Activated CD4-positive, alpha-beta memory T cell treated with anti-CD3 and anti-CD28 coated beads, Interleukin-2, amount 10 ng/mL, durations not matched to agents 7 days and 5 days (primary cell): ENCODE measurements at places on chromosomes 11 and 22. TPM values are rescaled to one million over a fixed set of nuclear protein-coding genes. Genes with fewer than 3 reads are reported as not detected.
A peak's percentile ranks its signal among the peaks of the same experiment; 100 is the strongest.

Gene VSIG10L2
- total RNA-seq, result not detected

Gene LRRC74B
- not detected for total RNA-seq

Gene FAT3
- not detected for total RNA-seq

Gene CCDC15
- 9.2 TPM for total RNA-seq

Gene RIMBP3C
- 0.33 TPM for total RNA-seq

Gene EHF
- not detected for total RNA-seq

Gene UPK3A
- not detected for total RNA-seq

Gene PANX3
- total RNA-seq, result not detected

Gene IGF2
- 0.70 TPM for total RNA-seq

Gene ST14
- total RNA-seq, result not detected

Gene NF2
- total RNA-seq, result 58.2 TPM

Gene FBLN1
- total RNA-seq, result not detected

Gene MOGAT2
- total RNA-seq, result not detected

Gene SYT7
- not detected for total RNA-seq

Gene OR8D2
- not detected for total RNA-seq

DNA sequence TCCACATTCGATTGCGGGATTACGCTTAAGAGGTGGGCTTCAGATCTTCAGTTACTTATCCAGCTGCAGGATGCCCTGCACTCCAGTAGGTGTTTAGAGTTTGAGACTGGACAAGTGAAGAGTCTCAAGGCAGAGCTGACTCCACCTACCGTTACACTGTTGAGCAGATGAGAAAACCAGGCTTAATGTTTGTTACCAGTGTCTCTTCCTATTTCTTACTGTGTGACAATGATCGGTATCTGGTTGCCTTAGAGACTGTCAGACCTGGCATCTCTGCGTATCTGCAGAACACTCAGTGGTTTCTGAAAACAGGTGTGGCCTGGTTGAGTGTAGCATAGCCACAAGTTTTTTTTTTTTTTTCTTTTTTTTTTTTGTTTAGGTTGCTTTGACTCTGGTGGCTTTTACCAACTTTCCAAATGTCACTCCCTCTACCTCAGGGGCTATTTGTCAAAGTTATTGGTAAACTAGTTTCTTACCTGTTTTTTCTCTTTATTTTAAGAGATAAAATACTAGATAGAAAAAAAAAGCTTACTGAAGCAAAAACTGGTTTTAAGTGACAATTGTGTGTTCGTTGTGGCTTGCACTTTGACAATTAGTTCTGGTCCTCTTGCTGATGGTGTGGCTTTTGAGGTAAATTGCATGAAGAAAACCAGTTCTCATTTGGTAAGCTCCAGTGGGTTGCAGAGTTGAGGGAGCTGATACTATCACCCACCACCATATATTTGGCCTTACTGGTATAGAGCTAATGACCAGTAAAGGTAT is 284.8 kb downstream of the ETS1 start:
- peak; percentile 84 for DNase-seq

- DNase-seq, result no peak
These were observed 4.9 kb upstream of the MFNG start for GRCh38 chr22:37491106-37491505.

- no peak for DNase-seq
These were observed 25.4 kb downstream of the COA4 start for GRCh38 chr11:73851046-73851764.

DNA sequence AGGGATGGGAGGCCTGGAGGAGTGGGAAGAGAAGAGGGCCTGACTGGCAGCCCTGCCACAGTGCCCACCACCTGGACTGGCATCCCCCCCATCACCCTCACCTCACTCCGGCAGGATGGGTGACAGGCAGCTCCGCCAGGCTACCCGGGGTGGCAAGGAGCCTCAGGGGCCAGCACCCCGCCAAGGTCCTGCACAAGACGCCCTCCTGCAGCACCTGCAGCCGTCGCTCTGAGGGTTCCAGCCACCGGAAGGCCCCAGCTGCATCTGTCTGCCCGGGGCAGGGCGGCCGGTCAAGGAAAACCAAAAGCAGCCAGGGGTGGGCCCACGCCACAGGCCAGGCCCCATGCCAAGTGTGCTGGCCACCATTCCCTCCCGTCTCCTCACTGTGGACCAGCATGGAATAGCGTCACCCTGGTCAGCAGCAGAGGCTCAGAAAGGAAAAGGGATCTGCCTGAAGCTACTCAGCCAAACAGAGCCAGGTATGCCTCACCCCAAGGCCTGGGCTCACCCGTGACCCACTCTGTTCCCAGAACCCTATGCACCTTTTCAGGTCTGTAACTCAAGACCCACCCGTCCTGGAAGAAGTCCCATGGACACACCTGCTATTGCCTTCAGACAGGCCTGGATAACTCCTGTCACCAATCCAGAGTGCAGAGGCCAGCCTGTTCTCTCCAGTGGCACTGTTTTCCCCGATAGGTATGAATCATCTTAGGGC is 7.0 kb downstream of the RHBDD3 start:
- no peak for DNase-seq

GRCh38 chr11:772429-773390 is 4.6 kb downstream of the GATD1 start:
- no peak for DNase-seq

DNA sequence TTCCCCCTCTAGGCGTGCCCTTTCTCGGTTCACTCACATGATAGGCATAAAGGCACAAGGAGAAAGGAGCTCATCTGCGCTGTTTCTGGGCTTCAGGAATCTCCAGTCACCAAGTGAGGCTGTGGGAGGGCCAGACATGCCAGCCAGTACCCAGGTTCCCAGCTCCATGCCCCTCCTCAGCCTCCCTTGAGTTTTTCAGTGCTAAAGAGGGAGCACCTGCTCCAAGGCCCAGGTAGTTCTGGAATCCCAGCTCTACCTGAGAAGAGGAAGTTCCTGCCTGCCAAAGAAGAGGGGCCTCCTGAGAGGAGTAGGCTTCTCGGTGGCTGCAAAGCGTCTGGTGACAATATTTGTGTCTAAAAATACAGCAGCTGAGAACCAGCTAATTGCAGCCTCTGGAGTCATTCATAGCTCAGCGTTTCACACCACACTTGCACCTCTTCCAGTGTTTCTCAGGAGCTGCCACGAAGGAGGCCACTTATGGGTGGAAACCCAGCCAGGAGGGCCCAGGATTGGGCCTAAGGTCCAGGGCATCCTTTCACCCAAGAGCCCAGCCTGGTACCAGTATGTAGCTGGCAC is 197.4 kb downstream of the TRIM29 start:
- no peak for DNase-seq

DNA sequence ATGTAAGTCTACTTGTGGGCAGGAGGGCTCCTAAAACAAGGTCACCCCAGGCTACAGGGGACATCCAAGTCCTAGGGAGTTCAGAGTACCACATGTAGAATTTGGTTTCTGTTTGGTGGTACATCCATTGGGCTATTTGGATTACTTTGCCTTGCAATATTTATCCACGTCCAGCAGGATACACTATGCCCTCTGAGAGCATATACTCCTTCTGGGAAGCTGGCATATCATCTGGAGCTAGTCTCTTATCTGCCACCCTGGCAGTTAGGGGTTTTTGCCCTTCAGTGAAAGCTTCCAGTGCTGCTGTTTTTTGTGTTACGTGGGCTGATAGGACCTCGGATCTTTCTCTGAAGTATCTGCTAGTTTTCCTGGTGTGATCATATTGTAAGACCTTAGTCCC is 7.3 kb downstream of the LMO2 start:
- DNase-seq, result no peak

GRCh38 chr11:44770401-44770800 is 43.6 kb downstream of the TSPAN18 start:
- DNase-seq, result no peak

GRCh38 chr11:115184901-115185300 is 319.3 kb downstream of the CADM1 start:
- DNase-seq, result no peak

DNA sequence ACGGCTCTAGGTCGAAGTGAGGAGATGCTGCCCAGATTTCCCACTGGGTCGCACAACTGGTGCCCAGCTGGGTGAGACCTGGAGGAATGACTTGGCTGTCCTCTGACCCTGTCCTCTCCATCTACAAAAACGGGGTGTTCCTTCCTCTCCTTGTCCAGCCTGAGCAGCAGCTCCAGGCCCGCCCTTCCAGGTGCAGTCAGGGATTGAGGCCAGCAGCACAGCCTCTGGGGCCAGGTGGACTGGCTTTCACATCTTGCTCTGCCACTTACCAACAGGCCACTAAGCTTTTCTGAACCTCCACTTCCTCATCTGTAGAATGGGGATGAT is 91.7 kb upstream of the LMO1 start:
- no peak for DNase-seq

- no peak for DNase-seq
These were observed 59.7 kb upstream of the CTTN start for GRCh38 chr11:70338594-70338993.

- DNase-seq, result no peak
These were observed 17.9 kb downstream of the KDELR3 start for GRCh38 chr22:38485783-38486182.

GRCh38 chr11:131693756-131694155 is 323.3 kb downstream of the NTM start:
- no peak for DNase-seq

DNA sequence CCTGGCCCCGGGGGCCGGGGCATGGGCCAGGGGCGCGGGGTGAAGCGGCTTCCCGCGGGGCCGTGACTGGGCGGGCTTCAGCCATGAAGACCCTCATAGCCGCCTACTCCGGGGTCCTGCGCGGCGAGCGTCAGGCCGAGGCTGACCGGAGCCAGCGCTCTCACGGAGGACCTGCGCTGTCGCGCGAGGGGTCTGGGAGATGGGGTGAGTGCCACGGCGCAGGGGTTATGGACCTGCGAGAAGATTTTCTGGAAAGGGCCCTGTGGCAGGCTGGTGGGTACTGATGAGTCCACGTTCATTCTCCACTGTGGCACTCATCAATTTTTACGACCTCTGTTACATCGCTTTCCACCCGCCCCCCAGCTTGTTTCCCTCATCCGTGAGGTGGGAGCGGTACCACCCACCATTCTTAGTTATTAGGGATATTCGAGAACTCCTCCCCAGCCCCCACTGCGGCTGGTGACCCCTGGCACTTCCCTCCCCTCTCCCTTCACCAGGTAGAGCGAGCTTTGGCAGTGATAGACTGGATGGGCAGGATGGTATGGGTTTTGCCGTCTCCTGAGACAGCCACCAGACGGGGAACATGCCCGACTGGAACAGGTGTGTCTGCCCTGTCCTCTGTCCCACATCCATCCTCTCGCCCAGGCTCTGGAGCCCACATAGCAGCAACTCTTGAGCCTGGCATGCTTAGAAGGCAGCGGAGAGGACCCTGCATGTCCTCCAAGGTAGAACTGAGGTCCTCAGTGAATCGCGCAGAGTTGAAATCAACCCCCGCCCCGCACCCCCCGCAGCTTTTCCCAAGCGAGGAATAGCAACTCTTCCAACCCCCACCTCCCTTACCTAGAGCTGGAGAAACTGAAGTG is 562 bp downstream of the DGAT2 start:
- no peak for DNase-seq

- DNase-seq, result no peak
These were observed 27.5 kb upstream of the DGCR8 start for GRCh38 chr22:20052309-20053259.

GRCh38 chr11:1456596-1457325 is 29.8 kb downstream of the MOB2 start:
- DNase-seq, result no peak

DNA sequence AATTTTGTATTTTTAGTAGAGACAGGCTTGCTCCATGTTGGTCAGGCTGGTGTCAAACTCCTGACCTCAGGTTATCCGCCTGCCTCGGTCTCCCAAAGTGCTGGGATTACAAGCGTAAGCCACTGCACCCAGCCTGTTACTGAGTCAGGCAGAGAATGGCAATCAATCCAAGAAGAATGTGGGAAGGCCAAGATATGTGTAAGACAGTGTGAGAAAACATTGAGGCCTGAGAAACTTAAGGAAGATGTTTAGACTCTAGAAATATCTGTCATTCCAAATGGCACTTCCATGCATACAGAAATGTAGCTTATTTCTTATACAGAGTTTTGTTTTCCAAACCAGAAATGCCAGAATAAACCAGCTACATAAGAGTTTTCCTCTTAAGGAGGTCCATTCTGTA is 248.5 kb downstream of the ETS1 start:
- no peak for DNase-seq

GRCh38 chr22:29795663-29796062 is 28.5 kb downstream of the UQCR10 start:
- no peak for DNase-seq

GRCh38 chr11:19460718-19461405 is 220.1 kb upstream of the E2F8 start:
- DNase-seq, result no peak

DNA sequence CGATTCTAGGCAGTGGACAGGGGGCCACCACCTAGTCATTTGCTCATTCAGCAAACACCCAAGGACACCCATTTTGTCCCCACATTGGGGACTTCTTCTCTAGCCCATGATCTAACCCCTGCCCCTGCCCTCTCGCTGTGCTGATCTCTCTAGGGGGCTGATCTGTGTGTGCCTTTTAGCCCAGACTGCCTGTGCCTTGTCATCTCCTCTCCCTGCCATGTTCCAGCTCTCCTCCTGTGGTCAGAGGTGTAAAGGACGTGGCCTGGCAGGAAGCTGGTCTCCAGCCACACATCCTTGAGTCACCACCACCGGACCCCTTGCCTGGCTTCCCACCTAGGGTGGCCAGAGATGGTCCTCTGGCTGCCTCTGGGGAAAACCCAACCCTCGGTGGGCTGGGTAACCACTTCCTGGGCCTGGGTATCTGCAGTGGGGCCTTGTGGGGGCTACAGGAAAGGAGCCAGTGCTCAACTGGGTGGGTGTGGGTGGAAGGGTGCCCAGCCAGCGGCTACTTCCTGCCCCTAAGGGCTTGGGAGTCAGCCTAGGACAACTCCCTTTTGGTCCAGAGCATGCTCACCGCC is 1.3 kb downstream of the CTSW start:
- DNase-seq, result no peak

GRCh38 chr11:111135778-111136570 is 109.6 kb upstream of the POU2AF2 start:
- DNase-seq, result no peak

GRCh38 chr11:78400702-78401101 is 16.9 kb downstream of the GAB2 start:
- no peak for DNase-seq

DNA sequence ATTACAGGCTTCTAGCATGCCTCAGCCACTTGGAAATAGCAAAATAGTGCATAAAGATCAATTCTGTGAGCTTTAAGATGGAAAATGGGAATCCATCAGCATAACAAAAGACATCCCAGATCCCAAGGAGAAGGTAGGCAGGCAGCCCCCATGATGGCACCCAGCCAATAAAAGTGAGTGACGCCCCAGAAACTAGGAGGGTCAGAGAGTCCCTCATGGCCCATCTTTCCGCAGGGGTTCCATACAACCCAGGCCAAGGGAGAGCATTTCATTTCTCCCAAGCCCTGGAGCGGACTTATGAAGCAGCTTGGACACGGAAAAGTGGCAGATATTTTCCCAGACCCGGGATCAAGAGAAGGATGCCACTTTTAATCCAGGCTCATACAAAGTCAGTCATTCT is 93.3 kb downstream of the ZC3H12C start:
- DNase-seq, result no peak

GRCh38 chr11:38307455-38307854 is 1709.4 kb upstream of the RAG2 start:
- no peak for DNase-seq

DNA sequence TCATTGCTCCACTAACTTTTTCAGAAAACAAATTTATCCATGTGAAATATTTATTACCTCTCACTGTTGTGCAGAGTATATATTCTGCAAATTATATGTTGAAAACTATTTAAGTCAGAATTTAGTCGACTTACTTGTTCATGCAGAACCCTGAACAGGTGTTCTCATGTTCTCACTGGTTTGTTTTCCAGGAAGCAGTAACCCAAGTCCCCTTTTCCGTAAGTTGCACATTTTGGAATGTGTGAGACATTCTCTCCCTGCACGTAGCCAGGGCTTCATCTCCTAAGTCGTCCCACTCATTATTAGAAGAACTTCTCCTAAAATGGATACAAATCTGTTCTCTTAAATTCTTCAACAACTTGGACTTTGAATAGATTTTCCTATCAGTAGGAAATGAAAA is 524.9 kb downstream of the CNTN5 start:
- no peak for DNase-seq
